T-helper 22 cell (primary cell): ENCODE measurements at places on chromosomes 11 and 22.

- no peak for DNase-seq
These were observed 137.7 kb downstream of the WT1 start for GRCh38 chr11:32297611-32298011.

DNA sequence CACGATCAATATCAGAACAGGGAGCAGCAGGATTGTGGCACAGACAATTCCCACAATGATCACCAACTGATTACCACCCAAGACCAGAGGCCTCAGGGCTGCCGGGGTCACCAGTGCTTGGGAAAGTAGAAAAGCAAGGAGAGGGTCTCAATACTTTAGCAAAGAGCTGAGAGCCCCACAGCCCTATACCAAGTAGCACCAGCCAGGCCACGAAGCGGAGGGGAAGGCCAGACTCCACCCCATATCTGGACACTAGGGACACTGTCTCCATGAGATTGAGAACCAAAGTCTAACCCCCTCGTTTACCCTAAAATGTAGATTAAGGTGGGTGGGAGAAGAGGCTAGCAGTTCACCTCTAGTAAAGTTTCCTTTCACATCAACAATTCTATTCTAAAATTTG lies 24.1 kb upstream of the SCN2B start:
- DNase-seq = no peak

DNA sequence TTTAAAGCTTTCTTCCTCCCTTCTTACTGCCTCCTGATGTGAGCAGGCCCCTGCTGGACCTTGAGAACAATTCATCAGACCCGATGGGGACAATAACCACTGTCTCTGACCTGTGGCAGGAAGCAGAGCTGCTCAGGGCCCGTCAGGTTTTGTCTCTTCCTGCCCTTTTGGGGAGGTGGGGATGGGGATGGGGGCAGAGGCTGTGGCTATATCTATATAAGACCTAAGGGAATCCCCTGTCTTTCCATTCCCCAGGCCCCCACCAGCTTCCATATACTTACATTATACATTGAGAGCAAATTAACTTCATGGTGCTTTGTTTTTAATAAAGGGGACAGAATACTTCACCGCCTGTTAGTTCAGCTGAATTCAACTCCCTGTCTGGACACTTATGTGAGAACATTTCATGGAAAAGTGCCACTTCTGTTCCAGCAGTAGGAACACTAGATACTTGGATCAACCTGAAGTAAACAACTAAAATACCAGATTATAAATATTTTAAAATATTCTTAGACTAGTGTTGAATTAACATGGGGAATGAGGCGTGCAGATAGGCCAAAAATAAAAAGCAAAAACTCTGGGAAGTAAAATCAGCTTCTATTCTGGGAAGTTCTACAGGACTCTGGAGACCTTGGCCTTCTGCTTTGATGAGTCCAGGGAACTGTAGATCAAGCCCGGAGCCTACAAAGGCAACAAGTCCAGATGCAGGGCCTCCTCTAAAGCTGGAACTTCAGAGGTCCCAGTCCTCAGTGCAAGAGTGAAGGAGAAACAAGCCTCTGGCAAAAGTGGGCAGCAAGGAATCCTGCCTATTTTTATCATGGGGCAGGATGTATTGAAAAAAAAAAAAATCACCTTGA lies 11.1 kb downstream of the ZP1 start:
- no peak for DNase-seq

DNA sequence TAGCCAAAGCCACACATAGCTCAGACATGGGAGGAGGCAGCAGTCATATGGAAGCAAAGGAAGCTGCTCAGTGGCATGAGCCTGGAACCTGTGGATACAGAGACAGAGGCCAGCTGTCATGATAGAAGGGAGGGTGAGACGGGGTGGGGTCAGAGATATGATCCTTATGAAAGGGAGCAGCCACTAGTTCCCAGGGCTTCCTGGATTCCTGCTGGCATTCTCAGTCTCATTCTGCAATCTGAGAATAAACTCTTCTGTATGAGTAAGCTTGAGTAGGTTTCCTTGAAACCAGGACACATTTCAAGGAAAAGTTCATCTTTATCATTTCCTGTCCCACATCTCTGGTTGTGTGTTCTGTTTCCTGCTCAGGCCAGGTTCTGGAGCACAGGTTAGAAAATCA lies 220.2 kb upstream of the SNX19 start:
- no peak for DNase-seq

DNA sequence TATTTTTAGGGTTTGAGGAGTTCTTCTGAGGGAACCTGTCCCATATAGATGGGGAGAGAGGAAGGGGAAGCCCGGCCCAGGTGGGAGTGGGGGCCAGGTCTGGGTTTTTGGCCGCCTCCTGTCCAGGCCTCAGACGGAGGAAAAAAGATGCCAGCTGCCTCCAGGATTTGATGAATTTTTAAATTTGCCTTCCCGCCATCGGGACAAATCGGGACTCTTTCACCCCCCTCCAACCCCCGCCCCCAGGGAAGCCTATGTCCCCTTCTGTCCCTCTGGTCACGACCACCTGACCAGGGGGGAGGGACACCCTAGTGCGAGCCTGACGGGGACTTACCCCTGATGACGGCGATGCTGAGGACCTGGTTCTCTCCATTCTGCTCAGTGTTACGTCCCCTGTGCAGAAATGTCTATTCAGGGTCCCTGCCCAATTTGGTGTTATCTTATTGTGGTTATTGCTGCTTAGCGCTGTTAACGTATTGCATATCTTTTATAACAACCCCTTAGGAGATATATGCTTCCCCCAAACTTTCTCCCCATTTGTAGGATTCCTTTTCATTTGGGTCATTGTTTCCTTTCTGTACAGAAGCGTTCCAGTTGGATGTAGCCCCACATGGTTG lies 115.9 kb upstream of the GRK3 start:
- DNase-seq = no peak
